ENCODE measurements at places on chromosomes 6 and 20.

- no peak for DNase-seq
Observed at GRCh38 chr6:114085211-114085610, 114.3 kb upstream of the HDAC2 start.

- DNase-seq: no peak
Observed at GRCh38 chr20:18909254-18909653, 95.7 kb downstream of the SCP2D1 start.

DNA sequence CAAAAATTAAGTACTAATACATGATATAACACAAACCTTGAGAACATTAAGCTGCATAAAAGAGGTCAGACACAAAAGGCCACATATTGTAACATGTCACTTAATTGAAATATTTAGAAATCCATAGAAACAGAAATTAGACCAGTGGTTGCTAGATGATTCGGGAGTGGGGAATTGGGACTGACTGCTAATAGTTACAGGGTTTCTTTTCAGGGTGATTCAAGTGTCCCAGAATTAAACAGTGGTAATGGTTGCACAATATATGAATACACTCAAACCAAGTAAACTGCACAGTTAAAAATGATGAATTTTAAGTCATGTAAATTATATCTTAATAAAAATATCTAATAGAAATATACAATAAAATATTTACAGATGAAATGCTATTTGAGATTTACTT is 174.5 kb downstream of the WDR27 start:
- DNase-seq: no peak

GRCh38 chr6:113739041-113739655 is 118.0 kb upstream of the MARCKS start:
- no peak for DNase-seq

- DNase-seq: no peak
Observed at GRCh38 chr6:170134471-170135440, 156.1 kb downstream of the DLL1 start.

DNA sequence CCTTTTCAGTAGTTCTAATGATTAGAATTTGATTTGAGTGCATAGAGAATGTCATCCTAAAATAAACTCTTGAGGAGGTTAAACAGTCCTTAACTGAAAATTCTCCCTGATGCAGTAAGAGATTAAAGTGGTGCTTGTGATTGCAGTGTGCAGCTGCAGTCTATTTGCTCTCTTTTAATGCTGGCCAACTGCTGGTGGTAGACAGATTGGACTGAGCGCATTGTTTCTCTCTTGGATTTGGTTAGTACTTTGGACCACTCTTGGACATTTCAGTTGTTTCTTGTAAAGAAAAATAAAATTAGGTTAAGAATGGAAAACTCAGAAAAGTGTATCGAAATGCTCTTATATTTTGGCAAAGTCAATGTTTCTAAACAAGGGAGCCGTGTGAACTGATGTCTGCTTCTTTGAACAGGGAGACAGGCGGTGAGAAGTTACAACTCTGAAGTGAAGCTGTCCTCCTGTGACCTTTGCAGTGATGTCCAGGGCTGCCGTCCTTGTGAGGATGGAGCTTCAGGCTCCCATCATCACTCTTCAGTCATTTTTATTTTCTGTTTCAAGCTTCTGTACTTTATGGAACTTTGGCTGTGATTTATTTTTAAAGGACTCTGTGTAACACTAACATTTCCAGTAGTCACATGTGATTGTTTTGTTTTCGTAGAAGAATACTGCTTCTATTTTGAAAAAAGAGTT is 127.2 kb downstream of the CD109 start:
- no peak for DNase-seq

DNA sequence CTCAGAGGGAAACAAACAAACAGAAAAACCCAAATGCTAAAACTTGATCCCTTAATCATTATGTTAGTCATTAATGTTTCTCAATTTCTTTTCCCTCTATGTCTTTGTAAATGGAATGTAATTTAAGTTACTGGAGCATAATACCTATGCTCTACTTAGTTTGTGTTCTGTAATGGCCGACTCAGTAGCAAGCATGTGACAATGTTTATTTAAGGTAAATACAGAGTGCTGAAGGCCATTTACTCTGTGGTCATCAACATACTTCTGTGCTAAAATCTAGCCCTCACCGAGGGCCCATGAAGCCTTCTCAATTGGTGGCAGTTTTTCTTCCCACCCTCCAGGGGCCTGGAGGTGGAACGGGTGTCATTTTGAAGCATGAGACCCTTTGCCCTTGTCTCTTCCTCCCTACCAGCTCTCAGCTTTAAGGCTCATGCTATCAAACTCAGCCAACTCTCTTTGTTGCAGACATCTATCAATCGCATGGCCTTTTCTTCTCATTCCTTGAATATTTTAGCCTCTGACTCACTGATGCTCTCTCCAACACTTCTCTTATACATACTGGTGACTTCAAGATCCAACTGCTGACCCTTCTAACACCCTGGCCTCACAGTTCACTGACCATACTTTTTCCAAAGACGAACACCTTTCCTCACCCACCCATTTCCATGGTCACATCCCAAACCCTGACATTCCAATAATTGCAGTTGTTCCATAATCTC is 48.2 kb downstream of the STX7 start:
- DNase-seq: no peak

GRCh38 chr20:25036331-25036936 is 21.5 kb downstream of the ACSS1 start:
- no peak for DNase-seq

DNA sequence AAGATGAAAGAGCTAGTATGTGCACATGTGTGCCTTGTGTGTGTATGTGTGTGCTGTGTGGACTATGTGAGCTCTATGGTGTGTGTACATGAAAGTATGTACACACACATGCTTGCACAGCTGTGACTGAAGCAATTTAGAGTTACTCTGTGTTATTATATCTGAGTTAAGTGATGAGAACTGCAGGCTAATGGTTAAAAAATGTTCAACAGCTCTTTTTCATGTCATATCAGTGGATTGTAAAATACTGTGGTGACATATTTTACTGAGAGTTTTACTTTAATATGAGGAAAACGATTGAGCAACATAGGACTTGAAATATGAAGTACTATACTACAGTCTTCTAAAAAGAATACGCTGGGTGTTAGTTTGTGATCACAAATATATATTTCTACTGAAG is 195.7 kb upstream of the KCNK16 start:
- DNase-seq: no peak

GRCh38 chr6:20409427-20409971 is 7.8 kb downstream of the E2F3 start:
- no peak for DNase-seq

GRCh38 chr6:46014046-46014445 is 1.6 kb downstream of the CLIC5 start:
- no peak for DNase-seq

DNA sequence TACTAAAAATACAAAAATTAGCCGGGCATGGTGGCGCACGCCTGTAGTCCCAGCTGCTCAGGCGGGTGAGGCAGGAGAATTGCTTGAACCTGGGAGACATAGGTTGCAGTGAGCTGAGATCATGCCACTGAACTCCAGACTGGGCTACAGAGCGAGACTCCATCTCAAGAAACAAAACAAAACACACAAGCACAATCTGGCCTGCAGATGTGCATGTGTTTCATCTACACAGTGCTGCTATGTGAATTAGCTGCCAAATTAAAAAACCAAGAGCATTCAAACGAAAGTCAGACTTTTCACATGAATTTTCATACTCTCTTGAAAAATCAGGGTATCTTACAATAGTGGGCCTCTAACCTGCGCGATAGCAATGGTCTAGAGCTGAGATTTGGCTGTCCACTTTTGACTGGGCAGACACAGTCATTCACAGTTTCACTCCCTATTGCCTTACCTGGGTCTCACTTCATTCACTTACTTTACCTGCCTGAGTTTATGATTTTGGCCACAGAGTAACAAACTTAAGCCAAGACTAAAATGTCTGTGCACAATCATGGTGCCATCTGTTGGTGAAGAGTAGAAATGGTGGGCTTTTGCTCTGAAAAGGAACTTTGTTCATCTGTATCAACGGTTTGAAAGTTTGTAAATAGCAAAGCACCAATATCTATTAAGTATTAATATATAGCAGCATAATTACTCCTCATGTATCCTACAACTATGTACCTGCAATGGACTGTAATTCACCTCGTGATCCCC is 138.5 kb upstream of the UST start:
- no peak for DNase-seq

GRCh38 chr6:1851681-1852456 is 242.2 kb downstream of the FOXC1 start:
- DNase-seq: no peak

DNA sequence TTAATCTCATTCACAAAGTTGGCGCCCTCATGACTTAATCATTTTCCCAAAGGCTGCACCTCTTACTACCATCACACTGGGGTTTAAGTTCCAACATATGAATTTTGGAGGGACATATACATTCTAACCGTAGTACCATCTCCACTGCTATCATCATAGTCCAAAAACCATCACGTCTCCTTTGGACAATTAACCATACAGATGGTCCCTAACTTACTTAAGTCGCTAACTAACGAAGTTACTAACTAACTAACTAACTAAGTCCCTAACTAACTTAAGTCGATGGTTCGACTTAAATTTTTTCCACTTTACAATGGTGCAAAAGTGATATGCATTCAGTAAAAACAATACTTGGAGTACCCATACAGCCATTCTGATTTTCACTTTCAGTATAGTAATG is 24.0 kb upstream of the TBC1D22B start:
- DNase-seq: no peak

GRCh38 chr20:11232896-11233295 is 559.1 kb upstream of the JAG1 start:
- DNase-seq: no peak

DNA sequence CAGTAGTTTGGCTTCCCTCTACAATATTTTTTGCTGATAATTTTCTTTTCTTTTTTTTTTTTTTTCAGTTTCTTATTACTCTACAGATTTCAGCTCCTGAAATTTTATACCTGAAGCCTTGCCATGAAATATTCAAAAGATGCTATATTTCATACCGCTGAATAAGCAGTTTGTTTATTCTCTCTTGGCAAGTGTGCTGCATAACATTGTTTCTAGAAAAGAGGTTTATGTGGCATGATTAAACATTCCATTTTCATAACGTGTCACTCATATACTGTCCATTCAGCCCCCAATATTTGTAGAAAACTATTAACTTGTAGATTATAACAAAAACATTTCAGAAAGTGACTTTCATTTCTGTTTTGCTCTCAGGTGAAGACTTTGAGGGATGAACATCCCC is 174.4 kb upstream of the NOX3 start:
- no peak for DNase-seq

- DNase-seq: no peak
Observed at GRCh38 chr6:38498085-38498484, 141.6 kb downstream of the BTBD9 start.

- DNase-seq: no peak
Observed at GRCh38 chr20:13883425-13883824, 98.6 kb downstream of the NDUFAF5 start.

- DNase-seq: no peak
Observed at GRCh38 chr6:30071081-30071818, 4.3 kb downstream of the PPP1R11 start.

GRCh38 chr6:116631379-116631990 is 15.2 kb downstream of the RSPH4A start:
- no peak for DNase-seq

DNA sequence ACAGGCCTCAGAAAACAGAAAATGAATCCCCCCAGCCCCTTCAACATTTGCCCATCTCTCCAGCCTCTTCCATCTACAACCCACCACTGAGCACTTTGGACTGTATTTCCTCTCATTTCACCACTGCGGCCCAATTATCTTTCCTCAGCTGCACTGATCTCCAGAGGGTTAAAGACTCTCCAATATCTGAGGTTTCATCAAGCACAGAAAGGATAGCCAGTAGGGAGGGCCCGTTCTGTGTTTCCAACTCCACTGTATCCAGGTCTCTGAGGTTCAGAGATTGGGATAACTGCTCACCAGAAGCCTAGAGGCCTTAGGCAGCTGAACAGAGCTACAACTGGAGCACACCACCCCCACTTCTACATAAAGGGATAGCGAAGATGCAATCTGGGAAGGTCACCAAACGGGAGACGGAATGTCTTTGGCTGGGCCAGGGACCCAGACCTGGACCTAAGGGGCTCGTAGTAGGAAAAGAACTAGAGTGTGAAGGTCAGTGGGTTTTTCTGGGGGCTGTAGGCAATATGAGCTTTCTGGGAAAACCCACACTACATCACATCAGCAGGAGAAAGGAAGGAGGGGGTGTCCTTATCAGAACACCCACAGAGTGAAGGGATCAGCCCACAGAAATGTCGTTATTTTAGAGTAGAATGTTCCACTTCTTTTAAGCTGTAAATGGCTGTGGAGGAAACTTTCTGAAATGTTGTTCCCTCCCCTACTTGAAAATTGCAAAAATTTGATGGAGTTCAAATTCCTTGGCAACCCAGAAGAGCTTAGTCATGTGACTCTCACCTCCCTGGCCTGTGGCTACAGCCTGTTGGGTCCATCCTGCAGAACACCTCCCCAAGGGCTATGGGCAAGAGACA is 7.3 kb downstream of the KCNK5 start:
- DNase-seq: no peak

DNA sequence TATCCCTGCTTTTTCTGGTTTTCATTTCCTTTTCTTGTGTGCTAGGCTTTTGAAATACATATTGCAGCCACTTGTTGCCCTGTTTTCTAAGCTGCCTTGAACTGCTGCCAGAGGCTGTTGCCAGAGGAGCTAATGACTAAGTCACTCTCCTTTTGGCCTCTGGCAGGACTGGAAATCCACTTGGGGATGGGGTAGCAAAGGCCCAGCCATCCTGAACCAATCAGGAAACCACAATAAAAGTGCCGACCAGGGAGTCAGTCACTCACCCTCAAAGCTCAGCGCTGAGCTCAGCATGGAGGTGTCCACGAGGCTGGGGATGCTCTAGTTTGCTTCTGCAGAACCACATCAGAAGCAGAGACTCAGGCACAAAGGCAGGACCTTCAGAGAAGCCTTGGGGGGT is 813.0 kb downstream of the DHX35 start:
- no peak for DNase-seq

Measured in activated gamma-delta T cell treated with anti-CD3 and anti-CD28 coated beads, Interleukin-2, amount 50 U/mL, for 16 hours (primary cell).